IPS DF 19.7 (cell line): ENCODE measurements at places on chromosomes 7 and 10.
A peak's percentile ranks its signal among the peaks of the same experiment; 100 is the strongest.

DNA sequence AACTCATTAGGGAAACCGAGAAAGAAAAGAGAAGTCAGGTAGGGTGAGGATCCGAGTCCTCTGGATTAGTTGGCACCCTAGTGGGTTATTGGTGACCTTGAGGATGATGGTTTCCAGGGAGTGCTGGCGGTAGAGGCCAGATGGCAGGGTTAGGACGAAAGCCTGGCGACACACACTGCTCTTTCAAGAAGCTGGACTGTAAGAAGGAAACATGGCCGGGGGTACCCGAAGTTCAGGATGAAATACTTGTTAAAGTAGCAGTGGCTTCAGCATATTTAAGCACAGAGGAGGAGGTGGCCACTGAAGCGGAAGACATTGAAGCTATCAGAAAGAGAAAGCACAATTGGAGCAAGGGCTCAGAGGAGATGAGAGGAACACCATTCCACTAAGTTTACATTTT, 224.6 kb downstream of the RELN start:
- no peak for DNase-seq

DNA sequence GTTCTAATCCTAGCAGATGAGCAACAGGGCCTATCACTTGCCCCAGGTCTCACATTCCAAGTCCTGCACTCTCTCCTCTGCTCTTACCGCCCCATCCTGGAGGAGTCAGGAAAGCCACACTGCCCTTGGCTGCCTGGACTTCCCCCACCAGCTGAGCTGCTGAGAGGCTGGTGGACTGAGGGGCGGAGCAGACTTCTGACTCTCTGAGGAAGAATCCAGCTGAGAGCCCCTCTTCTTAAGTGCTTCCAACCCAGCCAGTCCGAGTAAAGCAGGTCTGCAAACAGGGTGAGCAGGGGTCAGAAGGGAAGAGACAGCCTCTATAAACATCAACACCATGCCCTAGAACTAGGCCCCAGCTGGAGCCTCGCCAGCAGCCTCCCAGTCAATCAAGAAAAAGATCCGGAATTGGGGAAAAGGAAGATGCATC, 92.4 kb upstream of the TMEM72 start:
- no peak for DNase-seq

- no peak for DNase-seq
Observed at GRCh38 chr10:92830478-92831389, 17.6 kb upstream of the EXOC6 start.

GRCh38 chr10:61847087-61847486, 54.4 kb upstream of the ARID5B start:
- no peak for DNase-seq

- no peak for DNase-seq
Observed at GRCh38 chr10:2048337-2048973, 311.1 kb upstream of the ADARB2 start.

DNA sequence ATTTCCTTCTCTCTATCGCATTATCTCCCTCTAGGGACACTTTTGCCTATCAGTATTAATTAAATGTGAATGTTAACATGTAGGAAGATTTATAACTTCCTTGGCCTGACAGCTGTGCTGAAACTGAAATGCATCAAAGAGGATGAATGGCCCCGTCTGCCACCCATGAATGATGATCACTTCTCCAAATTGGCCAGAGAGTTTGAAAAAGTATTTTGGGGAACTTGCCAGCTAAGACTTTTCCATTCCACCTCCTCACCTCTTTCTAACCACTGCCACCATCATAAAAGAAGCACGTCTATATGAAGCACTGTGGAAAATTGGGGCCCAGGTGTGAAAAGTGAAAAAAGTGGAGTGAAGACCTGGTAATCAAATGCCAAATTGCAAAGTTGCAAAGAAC, 25.4 kb upstream of the ST8SIA6 start:
- no peak for DNase-seq

GRCh38 chr10:88805361-88805760, 2.8 kb downstream of the LIPM start:
- DNase-seq = no peak

- no peak for DNase-seq
Observed at GRCh38 chr10:35135861-35136260, 9.2 kb downstream of the CREM start.

- DNase-seq = no peak
Observed at GRCh38 chr7:134782121-134782623, 2.7 kb downstream of the CALD1 start.

DNA sequence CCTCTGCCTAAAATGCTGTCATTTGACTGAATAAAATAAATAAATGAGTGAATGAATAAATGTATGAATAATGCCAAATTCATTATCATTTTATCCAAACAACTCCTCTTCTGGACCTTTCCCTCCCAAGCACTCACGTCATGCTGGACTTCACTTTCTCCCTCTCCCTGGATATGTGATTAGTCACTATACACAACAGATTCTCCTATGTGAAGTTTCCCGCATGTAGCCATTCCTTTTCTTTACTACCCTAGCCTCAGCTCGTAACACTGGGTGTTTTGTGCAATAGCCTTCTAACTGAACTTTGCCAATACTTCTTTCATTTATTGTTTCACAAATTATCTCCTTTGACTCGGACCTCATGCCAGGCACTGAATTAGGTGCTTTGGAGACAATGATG, 87.6 kb upstream of the IL6 start:
- no peak for DNase-seq

- no peak for DNase-seq
Observed at GRCh38 chr7:158885624-158886023, 29.3 kb downstream of the DYNC2I1 start.

GRCh38 chr7:64795176-64795575, 948 bp downstream of the ZNF138 start:
- DNase-seq = no peak

DNA sequence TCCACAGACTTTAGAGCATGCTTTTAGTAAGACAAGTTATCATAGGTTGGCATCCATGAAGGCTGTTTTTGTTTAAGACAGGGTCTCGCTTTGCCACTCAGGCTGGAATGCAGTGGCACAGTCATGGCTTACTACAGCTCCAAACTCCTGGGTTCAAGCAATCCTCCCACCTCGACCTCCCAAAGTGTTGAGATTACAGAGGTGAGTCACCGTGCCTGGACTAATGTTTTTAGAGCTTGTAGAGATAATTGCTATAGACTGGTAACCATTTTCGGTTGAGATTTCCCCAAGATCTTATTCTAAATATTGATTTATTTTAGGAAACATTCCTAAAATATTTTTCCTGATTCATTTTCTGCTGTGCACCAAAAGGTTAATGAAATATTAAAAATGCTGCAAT, 5.4 kb upstream of the ZNF398 start:
- no peak for DNase-seq

DNA sequence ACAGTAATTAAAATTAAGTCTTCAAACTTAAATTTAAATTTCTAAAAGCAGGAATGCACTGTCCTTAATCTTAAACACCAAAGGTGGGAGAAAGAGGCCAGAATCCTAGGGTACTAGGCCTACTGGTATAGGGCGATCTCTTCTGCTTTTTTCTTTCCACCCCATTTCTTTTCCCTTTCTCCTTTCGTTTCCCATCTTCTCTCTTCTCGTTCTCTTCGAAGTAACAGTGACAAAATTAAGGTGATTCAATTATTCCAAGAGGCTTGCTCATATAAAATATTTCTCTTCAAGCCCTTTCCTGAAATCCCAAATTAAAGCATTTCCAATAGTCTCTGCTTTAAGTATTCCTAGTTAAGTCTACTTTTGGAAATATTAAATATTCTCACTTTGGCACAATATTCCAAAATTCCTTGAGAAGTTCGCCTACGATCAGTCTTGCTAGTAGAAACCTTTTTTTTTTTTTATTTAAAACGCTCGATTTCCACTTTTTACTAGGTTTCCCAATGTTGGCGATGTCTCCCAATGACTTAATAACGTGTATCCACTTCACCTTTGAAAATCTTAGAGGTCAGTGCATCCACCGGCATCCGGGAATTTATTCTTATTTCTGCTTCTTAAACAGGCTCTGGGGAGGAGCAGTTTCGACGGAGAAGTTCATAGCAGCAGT, 765 bp upstream of the LCOR start:
- DNase-seq = no peak

GRCh38 chr7:7425321-7425720, 110.4 kb downstream of the COL28A1 start:
- DNase-seq = no peak

- DNase-seq = no peak
Observed at GRCh38 chr10:120543291-120543690, 86.3 kb downstream of the PLPP4 start.

DNA sequence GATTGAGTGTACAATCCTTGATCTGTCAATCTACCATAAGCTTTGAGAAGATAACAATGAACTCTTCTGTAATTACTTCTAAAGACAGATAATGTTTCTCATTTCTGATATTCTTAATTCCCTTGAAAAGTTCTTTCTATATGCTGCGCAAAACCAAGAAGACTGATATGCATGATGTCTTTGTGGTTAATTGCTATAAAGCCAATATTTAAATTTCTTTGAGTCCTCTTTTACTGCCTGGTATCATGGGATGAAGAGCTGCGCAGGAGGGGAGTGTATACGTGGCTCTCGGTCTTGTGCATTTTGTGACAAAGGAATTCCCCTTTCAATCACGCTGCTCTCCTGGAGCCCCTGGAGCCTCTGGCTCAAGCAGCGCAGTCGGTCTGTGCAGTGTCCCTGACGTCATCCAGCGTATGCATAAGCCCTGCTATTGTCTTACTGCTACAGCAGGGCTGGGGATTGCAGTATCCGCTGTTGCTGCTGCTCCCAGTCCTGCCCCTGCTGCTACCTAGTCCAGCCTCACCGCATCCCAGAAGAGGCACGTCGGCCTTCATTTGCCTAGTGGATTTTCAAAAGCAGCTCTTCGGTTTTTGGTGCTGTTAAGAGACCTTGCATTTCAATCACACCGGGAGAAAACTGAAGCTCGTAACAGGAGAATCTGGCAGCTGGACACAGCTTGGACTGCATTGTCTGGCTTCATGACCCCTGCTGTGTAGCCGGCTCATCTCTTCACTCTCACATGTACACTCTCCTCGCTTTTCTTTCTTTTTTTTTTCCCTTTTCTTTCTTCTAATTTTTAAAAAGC, 66.7 kb downstream of the ST7 start:
- DNase-seq = peak; percentile 42

GRCh38 chr10:42783181-42783549, 570 bp downstream of the BMS1 start:
- no peak for DNase-seq

GRCh38 chr7:98852826-98853225, 17.0 kb downstream of the TMEM130 start:
- no peak for DNase-seq

DNA sequence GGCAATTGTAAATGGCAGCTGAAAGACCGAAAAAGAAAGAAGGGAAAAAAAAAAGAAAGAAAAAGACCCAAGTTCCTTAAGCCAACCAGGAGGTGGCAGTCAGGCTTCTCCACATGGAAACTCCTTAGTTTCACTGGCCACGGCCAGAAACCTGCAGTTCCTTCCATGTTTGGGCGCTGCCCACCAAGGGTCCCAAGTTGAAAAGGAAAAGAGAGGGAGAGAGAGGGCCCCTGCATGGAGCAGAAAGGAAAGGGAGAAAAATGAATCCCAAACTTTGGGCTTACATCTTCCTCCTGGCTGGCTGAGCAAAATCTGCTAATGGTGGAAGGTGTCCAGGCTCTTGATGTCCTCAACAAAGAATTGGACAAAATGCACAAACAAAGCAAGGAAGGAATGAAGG, 31.8 kb upstream of the ABCA13 start:
- no peak for DNase-seq

DNA sequence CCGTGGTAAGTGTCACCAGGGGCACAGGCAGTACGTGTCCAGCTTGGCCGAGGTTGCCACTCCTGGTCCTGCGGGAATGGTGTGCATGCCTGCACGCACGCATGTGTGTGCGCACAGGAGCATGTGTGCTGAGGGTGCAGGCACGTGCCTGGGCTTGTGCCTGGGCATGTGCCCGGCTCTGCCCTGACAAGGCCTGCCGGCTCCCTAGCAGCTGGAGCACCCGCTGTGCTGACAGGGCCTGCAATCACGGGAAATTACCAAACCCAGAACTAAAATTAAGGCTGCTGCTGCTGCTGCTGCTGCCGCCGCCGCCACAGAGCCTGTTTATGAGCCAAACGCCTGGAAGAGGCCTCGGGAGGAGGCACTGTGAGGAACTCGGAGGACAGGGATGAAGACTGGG, 28.7 kb downstream of the GHRHR start:
- DNase-seq = no peak

- DNase-seq = no peak
Observed at GRCh38 chr7:8597565-8597964, 164.2 kb downstream of the NXPH1 start.

GRCh38 chr10:119670717-119671116, 19.5 kb downstream of the BAG3 start:
- no peak for DNase-seq

DNA sequence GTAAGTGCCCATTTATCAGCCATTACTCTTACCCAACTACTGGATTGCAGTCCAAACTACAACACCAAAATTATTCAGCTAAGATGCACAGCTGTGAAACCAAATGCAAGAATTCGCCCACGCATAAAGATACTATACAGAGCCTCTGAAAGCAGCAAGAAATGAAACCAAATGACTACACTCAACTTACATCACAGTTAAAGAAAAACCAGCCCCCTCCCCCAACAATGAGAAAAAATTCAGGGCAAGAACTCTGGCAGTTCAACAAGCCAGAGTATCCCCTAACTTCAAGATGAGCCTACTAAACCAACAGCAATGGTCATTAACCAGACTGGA, 209.1 kb upstream of the VWC2 start:
- DNase-seq = no peak

GRCh38 chr10:71270301-71271220, 48.5 kb upstream of the SLC29A3 start:
- DNase-seq = peak; percentile 82

DNA sequence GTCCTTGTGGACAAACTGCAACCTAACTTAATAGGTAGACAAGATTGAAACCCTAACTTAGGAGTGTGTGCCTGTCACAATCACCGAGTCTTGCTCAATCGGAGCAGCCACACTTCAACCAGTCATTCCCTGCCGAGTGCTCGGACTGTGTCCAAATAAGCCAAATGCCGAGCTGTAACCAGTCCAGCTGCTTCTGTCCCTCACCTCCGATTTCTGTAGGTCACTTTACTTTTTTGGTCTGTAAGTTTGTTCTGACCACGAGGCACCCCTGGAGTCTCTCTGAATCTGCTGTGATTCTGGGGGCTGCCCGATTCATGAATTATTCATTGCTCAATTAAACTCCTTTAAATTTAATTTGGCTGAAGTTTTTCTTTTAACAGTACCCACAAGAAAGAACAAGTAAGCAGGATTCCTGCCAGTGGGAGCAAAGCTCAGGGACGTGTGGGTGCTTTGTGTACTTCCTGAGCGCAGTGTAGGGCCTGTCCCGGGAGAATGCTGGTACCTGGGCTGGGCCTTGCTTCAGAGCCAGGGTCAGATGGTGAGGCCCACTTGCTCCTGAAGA, 140.1 kb downstream of the ACTR3B start:
- DNase-seq = no peak

DNA sequence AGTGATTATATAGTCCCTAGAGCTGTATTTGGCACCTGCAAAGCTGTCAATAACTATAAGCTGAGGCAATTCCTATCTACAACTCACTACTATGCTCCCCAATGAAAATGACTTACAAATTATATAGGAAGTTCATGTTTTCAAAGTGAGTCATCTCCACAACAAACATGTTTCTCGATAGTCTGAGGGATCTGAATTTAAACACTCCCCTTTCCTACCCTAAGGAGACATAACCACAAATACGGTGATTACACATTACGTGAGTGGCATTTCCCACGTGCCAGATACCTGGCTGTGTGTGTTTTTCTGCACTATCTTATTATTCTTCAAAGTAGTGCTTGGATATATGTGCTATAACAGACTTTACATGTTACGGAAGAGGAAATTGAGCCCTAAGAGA, 122.5 kb upstream of the C1QL3 start:
- no peak for DNase-seq
